ENCODE measurements at places on chromosomes 16 and 17.
A peak's percentile ranks its signal among the peaks of the same experiment; 100 is the strongest.

GRCh38 chr17:9612006-9612405, 33.3 kb upstream of the USP43 start:
- no peak for DNase-seq

GRCh38 chr17:61411261-61412142, 11.9 kb downstream of the TBX2 start:
- no peak for DNase-seq

GRCh38 chr17:77297693-77298666, 157.2 kb downstream of the SEC14L1 start:
- DNase-seq, result no peak

- DNase-seq, result no peak
These were observed at the start of gene SEBOX for GRCh38 chr17:28364665-28365363. TSS of gene SEBOX (minus strand) at chr17:28365199. CDS start at chr17:28365151, 48 bp downstream.

DNA sequence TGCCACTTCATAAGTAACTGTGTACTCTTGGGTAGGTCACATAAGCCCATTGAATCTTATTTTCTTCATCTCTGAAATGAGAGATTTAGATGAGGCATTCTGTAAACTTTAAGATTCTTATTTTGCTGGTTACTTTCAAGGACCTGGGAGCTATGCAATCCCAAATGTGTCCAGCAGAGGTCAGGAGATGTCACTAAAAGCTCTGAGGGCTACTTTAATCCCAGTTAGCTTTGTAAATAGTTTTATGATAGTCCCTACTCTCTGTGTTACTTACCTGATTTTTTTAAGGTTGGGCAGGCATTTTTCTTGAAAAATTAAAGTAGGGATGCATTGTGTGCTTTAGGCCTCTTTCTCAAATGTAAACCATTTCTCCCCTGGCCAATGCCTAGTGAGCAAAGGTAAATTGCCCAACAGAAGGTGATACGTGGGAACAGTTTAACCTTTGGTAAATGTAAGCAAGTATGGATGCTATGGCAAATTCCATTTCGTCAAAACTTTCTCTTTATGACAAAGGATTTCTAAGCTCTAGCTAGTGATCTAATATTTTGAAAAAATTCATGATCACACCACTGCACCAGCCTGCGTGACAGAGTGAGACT, 57.1 kb upstream of the WSB1 start:
- peak; percentile 72 for DNase-seq
